ENCODE measurements at places on chromosomes 11 and 22.

GRCh38 chr11:96474263-96474662, 84.5 kb downstream of the JRKL start:
- no peak for DNase-seq

DNA sequence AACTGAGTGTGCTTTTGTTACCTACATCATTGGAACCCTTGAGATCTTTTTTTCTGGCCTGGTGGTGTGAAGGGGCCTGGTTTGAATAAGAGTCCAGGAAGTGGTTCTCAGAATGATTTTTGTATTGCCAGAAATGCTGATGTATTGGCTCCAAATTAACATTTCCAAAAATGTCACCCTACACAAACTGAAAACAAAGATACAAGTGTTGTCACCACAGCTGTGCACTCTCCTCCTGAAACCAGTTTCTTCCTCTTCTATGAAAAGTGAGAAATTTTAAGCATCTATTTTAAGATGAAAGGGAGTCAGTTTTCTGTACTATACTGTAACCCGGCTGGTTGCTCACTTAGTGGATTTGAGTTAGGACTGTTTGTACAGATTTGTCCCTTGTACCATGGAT, 218.8 kb downstream of the PGR start:
- DNase-seq, result no peak

GRCh38 chr11:5204787-5205186, 4.3 kb upstream of the OR51V1 start:
- no peak for DNase-seq

GRCh38 chr11:129639300-129639699, 176.3 kb upstream of the TMEM45B start:
- peak; percentile 52 for DNase-seq

DNA sequence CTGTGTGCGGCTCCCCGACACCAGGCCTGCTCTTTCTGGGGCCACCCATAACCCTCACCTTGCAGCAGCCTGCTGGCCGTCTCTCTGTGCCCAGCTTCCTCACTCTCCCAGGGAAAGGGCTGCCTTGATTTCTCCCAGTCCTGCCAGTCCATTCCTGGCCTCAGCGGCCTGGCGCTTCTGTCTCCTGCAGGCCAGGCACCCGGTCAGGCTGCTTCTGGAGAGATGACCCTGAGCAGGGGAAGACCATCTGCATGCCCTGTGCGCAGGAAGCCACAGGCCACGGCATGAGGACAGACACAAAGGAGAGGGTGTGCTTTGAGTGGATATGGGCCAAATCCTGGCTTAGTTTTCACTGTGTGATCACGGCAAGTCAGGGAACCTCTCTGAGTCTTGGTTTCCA, 86.2 kb downstream of the TSPAN18 start:
- no peak for DNase-seq

DNA sequence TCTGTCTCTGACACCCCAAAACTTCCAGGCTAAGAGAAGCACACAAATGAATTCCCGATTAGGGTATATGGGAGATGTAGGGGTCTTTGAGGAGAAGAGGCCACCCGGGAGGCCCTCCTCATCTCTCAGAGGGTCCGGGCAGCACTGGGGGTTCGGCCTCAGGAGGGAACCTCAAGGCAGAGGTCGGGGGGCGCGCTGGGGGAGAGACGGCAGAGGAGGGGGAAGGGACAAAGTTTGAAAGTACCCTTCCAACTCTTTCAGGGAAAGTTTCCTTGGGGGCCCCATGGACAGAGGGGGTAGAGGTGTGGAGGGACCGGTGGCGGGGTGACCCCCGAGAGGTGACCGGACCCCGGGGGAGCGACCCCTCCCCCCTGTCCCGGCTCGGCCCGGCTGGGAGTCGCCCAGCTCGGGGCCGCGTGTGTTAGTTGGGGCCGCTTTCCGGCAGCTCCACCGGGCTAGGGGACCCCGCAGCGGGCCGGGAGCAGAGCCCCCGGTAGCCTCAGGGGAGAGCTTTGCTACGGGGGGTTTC, 3.3 kb upstream of the GCAT start:
- no peak for DNase-seq

DNA sequence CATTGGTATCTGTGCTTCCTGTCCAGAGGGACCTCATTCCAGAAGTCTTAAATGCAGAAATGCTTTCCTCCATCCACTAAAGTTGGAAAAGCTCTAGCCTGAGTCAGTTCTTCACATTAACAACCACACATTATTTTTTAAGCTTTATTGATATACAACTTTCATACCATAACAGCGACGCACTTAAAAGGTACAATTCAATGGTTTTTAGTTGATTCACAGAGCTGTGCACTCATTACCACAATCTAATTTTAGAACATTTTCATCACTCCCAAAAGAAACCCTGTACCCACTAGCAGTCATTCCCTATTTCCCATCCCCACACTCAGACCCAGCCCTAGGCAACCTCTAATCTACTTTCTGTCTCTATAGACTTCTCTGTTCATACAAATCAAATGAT, 27.6 kb downstream of the GALNT18 start:
- no peak for DNase-seq

GRCh38 chr11:65290448-65291165, 24.1 kb upstream of the CDC42EP2 start:
- no peak for DNase-seq

GRCh38 chr11:70671083-70671482, 272.8 kb downstream of the CTTN start:
- DNase-seq, result no peak

DNA sequence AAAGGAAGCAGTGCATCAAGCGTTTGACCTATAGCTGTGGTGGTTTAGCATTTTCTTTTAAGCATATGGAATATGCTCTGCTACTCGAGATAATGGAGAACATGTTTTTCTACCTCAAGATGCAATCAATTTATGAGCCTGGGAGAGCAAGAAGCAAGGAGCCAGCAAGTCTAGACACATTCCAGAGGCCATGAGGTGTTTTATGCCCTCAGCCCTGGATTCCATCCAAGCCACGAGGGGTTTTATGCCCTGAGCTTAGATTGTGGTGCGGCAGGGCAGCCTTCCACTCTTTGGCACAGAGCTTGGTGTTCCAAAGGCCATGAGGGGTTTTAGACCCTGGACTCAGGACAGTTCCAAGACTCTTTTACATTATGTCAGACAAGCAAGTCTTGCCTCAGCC, 11.7 kb upstream of the DNAJB13 start:
- no peak for DNase-seq

- no peak for DNase-seq
Measured at GRCh38 chr11:22582151-22582410, 43.5 kb downstream of the FANCF start.

- DNase-seq, result no peak
Measured at GRCh38 chr11:100625041-100625440, 62.0 kb upstream of the ARHGAP42 start.

- no peak for DNase-seq
Measured at GRCh38 chr11:117186431-117186761, 7.9 kb downstream of the SIDT2 start.

DNA sequence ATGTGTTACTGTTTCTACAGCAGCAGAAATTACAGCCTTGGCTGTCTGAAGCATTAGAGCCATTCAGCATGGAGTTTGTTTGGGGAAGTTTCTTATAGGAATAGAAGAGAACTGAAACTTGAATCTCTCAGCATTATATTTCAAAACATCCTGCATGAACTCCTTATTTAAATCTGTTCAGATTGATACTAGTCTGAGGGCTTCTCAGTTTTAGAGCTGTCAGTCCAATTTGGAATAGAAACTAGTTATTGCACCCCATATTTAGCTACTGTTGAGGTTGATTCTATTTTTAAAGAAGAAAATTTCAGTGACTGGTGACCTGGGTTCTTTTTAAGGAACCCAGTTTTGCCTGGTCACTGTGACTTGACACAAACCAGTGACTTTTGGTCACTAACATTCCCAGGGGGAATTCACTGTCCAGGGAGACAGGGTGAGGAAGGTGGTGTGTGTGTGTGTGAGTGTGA, 126.0 kb upstream of the TTC12 start:
- DNase-seq, result no peak

DNA sequence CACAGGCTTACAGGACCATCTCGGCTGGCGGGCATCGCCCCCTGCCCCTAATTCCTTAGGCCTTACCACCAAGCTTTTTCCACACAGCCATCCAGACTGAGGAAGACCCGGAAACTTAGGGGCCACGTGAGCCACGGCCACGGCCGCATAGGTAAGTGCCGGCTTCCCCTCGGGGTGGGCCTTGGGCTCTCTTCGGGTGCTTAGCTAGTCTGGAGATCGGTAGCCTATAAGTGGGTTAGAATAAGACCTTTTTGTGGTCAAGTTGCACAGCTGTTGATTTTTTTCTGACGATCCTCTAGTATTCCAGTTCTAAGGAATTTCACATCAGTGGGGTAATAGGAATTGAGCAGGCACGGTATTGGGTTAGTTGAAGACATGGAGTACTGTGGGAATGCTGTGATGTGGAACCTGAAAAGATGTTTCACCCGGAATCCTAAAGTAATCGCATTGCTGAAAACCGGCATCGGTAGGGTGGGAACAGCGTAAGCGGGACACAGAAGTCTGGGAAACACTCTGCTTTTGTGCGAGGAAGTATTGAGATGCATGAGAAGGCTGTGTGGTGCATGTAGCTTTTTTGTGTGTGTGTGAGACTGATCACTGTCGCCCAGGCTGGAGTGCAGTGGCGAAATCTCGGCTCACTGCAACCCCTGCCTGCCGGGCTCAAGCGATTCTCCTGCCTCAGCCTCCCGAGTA, 669 bp downstream of the RPL27A start:
- DNase-seq, result peak; percentile 38

- DNase-seq, result no peak
Measured at GRCh38 chr11:97349201-97349600, 959.4 kb downstream of the JRKL start.

DNA sequence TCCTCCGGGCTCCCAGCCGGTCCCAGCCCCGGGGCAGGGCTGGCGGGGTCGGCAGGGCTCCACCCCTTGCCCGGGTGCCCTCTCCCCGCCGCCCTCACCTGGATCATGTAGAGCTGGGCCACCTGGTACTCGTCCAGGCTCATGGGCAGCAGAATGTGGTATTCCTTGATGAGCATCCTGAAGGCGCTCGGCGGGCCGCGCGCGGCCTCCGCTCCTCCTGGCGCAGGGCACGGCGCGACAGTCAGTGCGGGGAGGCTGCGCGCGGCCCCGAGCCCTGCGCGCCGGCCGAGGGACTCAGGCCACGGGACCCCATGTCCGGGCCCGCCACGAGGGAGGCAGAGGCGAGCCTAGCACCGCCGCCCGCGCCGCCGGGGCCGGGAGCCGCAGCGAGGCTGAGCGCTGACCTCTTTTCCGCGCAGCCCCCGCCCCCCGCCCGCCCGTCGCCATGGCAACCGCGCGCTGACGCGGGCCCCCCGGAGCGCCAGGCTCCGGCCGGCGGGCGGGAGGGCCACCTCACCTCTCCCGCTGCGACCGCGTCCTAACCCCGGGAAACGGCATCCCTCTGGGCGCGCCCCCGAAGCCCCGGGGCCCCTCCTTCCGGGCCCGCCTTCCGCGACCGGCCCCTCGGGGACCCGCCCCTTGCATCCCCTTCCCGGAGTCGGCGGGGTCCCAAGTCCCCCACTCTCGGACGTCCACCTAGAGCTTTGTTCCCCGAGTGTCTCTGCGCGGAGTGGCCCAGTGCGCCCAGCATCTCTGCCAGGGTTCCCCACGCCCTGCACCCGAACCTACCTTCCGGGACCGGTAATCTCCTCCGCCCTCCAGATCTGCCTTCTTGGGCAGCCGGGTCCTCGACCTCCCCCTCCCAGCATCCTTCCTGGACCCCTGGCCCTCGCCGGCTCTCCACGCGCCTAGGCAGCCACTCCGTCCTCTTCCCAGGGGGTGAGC, 886 bp downstream of the PITPNM1 start:
- DNase-seq, result peak; percentile 31

DNA sequence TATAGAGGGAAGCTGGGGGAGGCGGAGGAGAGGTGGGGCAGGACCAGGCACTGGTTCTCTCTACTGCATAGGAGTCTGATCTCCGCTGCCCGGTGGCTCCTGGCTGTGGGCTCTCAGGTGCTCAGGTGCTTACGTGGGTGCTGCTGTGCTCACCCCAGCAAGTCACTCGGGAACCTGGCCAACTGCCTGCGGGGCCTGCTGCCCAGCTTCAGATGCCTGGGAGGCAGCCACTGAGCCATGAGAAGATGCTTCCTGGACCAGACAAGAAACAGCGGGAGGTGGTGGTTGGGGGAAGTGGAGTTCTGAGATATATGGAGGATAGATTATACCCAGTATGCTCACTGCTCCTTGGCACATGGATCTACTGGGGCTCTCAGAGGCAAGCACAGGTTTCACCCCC, 1303.4 kb downstream of the TBC1D22A start:
- no peak for DNase-seq

GRCh38 chr11:130071211-130071712, 1.6 kb downstream of the APLP2 start:
- DNase-seq, result no peak

Data from stimulated activated CD4-positive, alpha-beta T cell treated with anti-CD3 and anti-CD28 coated beads, Interleukin-4, amount 100 ng/mL, for 24 hours (primary cell).